Jurkat, Clone E6-1 (cell line): ENCODE measurements at places on chromosomes 12 and 14.

DNA sequence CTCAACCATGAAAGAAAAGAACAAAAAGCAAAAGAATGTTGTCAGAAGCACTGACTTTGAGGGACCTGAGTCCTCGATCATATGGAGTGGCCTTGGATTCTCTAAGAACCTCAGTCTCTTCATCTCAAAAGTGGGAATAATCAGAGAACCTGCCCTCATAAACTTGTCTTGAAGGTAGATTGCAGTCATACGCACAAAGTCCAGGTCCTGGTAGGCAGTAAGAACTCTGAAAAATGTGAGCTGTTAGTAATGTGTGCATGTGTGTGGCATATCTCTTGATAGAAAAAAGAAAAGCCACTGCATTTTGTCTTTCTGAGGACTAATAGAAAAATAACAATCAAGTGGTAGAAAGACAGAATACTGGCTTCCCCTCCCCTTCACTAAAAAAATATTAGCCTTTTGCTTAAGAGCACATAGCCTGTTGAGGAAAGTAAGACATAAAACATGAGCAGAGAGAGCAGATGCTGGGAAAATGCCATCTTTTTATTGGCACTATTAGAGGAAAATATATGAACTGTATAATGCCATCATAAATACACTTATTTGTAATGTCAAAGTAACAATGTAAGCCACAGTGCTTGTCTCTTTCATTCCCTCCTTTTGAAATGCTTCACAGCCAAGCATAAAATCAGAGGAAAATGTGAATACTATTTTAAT, 205.1 kb upstream of the TBX3 start:
- no peak for DNase-seq

GRCh38 chr12:44372259-44372658, 503.9 kb downstream of the NELL2 start:
- no peak for DNase-seq

DNA sequence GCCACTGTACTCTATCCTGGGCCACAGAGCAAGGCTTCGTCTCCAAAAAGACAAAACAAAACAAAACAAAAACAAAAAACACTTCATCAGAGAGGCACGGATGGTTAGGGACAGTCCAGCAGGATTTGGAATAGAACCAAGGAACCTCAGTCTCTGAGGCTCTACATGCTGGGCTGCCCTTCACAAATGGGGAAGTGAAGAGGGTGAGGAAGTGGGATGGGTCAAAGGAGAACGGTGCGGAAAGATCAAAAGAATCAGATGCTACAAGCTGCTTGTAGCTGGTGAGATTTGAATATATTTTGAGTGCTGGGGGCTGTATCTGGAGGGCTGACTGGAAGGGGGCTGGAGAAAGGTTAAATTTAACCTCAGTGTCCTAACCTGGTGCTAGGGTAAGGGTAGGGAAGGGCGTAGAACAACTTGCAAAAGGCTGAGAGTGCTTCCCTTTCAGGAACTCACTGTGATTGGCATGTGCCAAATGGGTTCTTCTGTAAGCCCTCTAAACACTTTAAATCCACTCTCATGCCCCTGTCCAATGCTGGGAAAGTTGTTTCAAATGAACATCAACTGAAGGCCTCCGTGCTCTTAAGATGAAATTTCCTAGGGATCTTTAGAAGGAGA, 4.6 kb downstream of the FOXJ2 start:
- DNase-seq = peak; percentile 54

GRCh38 chr14:49972131-49972671, 79.3 kb downstream of the ARF6 start:
- peak; percentile 25 for DNase-seq

- DNase-seq = no peak
These were observed 156.8 kb downstream of the PPM1H start for GRCh38 chr12:62778187-62778586.
